ENCODE measurements at places on chromosomes 3 and 15.

- DNase-seq = no peak
These were observed 93.1 kb downstream of the RAD18 start for GRCh38 chr3:8870134-8870533.

DNA sequence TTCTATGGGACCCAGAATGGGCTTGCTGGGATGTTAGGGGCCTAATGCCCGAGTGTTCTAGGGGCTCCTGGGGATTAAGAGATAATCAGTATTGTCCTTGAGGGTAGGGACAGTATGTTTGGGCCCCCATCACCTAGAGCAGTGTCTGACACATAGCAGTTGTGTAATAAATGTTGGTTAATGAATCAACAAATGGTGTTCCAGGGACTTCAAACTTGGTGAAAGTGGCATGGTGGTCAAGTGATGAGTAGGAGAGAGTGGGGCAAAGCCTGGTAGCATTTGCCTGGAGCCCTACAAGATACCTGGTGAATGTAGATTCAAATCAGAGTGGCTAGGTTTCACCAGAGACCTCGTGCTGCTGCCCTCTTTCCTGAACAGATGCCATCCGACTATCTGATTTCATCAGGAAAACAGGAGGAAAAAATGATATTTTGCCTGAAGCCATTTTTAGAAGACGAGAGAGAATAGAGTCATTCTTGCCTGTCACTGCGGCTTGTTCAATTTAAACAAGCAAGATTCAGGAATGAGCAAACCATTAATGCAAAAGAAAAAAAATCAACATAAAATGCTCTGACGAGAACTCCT lies 117.3 kb downstream of the RPL22L1 start:
- DNase-seq = no peak

DNA sequence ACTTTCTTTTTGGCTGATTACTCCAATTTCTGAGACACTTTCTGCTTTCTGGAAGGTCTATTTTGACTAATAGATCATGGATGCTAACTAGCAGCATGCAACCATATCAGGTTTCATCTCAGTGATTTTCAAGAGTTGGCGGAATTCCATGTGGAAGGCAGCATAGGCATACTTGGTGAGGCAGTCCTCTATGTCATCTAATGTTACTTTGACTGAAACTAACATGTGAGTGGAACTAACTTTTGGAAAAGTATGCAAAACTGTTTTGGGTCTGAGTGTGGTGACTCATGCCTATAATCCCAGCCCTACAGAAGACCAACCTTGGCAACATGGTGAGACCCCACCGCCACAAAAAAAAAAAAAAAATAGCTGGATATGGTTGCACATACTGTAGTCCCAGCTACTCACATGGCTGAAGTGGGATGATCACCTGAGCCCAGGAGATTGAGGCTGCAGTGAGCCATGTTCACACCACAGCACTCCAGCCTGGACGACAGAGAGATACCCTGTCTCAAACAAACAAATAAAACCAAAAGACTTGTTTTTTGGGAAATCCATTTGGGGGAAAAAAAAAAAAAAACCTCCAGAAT lies 1033.7 kb downstream of the ROBO1 start:
- no peak for DNase-seq

DNA sequence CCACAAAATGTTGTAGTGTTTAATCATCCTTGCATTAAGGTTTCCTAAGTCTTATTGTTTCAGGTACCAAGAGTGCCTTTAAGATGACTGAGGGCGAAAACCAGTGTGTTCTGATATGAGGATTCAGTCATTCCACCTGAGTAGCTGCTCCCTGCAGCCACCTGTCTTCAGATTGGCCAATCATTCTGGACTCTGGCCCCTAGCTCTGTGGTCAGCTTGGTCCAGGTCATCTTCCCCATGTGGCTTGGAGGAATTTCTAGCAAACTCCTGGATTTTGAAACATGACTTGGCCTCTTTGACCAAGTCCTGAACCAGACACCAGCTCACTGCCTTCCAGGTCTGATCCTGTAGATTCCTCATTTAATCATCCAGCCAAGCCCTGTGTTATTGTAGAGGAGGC lies 7.8 kb upstream of the SLC7A14 start:
- no peak for DNase-seq

- DNase-seq = no peak
These were observed 113.8 kb upstream of the MEF2A start for GRCh38 chr15:99452010-99452409.

DNA sequence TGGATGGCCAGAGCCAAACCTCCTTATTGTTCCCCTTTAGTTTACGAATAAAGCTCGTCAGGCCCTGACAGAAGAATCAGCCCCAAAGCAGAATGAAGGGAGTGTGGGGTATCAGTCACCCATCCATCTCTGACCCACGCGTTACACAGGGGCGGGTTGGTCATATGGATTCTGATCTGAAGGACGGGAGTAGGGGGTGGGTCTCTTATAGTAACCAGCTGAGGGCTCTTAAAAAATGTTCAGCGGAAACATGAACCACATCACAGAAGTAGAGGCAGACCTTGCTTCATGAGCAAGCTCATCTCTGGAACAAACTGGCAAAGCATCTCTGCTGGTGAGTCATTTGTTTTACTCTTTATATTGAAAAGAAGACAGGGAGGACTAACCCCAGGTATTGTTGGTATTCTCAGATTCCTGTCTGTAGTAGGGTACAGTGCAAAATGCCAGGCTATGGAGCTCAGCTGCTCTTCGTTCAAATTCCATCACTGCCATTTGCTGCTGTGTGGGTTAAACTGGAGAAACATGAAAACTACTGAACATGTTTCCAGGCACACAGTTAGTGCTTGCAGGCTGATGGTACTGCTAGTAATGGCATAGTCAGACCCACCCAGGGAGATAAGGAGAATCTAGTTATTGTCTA lies at the start of gene CXCR6:
CXCR6 (plus strand) TSS at position 258 of the 640 bp plus-strand sequence. CDS start 3,018 bp downstream, outside the sequence.
- no peak for DNase-seq

- DNase-seq = no peak
These were observed 76.8 kb upstream of the ARL6 start for GRCh38 chr3:97687734-97688133.

DNA sequence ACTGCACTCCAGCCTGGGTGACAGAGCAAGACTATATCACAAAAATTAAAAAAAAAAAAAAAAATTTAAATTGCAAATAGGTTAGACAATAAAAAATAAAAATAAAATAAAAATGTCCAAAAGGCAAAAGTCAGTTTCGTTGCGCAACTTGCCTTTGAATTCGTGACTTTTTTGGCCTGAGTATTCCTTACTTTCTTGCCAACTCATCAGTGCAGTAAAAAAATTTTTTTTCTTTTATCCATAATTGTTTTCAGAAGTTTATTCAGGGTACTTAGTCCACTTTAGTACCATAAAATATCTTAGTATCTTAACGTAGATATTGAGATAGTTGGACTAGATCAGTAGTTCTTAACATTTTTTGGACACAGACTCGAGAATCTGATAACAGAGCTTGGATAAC lies 22.4 kb upstream of the CILP start:
- no peak for DNase-seq

DNA sequence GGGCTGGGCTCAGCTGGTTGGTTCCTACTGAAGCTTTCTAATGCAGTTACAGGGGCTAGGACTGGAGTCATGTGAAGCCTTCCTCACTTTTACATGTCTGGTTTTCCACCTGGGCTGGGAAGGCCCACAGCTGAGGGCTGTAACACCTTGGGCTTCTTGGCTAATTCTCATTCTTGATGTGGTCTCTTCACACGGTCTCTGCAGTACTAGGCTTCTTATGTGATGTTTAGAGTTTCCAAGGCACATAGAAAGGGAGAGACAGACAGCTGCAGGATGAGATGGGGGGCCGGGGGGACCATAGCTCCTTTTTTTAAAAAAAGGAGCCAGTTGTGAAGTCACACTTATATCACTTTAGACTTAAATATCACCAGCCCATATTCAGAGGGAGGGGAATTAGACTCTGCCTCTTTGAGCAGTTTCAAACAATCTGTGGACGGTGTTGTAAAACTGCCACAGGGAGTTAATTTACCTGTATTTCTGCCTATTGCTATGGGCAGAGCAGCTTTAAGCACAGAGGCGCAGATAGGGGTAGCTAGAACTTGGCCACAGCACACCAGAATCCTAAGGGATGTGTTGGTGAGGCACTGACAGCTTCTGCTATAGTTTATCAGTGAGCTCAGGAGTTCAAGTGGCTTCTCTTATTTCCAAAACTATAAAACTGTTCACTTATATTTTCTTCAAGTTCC lies 46.7 kb downstream of the NKIRAS1 start:
- DNase-seq = no peak

DNA sequence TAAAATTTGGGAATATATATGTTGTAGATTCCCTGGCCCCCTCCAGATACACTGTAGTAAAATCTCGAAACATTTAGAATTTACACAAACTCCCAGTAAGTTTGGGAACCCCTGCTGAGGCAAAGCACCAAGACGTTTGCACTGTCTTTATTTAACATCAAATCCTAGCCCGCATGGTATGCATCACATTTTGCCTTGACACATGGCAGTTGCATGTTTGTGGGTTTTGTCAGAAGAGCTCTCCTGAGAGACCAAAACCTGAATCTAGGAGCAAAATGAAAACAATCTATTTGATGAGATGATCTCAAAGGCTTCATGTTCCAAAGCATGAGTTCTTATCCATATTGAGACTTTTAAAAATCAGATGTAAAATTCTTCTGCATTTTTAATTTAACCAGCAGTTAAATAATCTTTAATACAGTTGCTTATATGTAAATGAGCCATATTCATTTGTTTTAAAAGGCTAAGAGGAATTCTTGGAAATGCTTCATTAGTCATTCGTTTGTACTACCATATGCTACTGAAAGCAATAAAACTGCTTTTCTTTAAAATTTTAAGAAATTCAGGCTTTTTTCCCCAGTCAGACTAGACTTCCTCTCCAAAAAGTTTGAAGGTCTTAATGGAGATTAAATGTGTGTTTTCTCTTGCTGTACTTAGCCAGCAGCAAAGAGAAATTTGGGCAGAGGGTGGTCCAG lies 105.2 kb upstream of the BOC start:
- no peak for DNase-seq

GRCh38 chr15:69475769-69476358 lies 23.2 kb downstream of the RPLP1 start:
- DNase-seq = peak; percentile 43

- DNase-seq = no peak
These were observed 290.1 kb downstream of the MFSD1 start for GRCh38 chr3:159091936-159092335.

DNA sequence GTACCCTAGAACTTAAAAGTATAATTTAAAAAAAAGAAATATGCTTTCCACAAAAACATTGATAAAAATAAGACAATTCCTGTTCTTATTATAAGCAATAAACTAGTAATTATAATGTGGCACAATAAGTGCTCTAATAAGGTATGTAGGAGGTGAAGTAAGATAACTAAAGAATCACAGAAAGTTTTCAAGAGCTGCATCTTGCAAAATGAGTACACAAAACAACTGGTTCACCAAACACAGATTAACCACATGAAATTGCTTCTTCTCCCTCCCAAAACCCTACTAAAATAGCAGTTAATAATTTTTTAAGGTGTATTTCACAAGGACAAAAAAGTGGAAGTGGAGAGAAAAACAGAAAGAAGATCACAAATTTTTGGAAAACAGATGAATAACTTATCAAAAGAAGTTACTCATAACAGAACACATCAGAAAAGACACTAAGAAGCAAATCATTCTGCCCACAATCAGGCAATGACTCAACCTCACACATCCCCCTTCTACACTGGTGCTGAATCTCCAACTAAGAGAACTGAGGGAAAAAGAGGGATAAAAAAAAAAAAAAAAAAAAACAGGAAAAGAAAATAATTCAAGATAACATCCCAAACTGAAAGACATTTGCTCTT lies 64.2 kb downstream of the TBC1D5 start:
- no peak for DNase-seq

- DNase-seq = no peak
These were observed 481.4 kb upstream of the THBS1 start for GRCh38 chr15:39099524-39099923.

GRCh38 chr15:51669381-51669780 lies 11.9 kb upstream of the SCG3 start:
- no peak for DNase-seq

- no peak for DNase-seq
These were observed 211.7 kb downstream of the ZIC1 start for GRCh38 chr3:147620906-147621305.

GRCh38 chr3:148955544-148956346 lies 35.6 kb upstream of the GYG1 start:
- peak; percentile 62 for DNase-seq

DNA sequence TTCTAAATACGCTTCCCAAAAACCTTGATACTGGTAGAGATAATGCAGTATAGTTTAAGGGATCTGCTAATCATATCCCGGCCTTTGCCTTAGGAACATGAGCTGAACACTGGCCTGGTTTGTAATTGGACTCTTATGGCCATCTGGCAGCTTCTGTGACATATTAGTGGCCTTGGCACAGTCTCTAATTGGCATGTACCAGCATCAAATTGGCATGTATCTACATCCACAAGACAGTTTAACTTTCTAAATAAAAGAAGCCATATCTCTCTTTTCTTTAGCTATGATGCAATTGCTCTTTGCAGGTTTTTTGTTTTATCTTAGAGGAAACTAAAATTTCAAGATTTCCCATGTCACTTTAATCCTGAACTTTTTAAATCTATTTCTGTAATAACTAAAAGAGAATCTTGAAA lies 44.6 kb upstream of the FILIP1L start:
- DNase-seq = no peak

DNA sequence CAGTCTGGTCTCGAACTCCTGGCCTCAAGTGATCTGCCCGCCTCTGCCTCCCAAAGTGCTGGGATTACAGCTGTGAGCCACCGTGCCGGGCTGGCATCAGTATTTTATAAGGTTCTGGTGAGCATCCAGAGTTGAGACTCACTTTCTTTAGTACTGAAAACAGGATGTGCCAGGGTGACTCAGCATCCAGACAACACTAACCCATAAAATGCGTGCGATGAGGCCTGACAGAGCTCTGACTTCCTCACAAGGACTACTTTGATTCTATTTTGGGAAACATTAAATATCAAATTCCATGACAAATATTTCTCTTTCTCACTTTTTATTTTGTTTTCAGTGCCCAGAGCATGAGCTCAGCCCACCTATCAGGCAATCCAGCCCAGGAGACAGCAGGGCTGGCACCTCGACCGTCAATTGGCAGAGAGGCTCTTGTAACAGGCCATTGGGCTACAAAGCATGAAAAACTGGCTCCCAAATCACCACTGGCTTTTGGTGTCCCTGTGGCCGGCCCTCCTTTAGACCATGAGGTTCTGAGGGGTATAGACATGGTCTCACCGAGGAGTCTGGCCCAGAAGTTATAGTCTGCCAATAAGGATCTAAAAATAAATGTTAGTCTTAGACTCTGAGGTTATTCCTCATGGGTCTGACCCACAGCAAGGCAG lies 75.0 kb downstream of the FEM1B start:
- no peak for DNase-seq

DNA sequence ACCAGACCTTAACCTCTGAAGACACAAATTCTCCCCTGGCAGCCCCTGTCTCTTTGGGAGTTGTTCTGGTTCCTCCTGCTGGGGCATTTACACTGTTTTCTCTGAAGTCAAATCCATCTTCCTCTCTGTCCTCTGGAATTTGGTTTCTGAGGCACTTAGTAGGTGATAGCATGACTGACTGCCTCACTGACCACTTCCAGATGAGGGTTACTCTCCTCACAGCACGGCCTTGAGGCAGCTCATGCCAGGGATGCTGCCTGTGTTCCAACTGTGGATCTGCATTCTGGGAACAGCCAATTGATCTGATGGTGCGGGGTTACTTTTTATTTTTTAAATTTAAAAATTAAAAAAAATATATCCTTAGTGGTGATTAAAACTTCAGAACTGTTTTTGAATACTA lies 140.9 kb upstream of the ROPN1 start:
- DNase-seq = no peak
